ENCODE measurements at places on chromosomes 3 and 15.

DNA sequence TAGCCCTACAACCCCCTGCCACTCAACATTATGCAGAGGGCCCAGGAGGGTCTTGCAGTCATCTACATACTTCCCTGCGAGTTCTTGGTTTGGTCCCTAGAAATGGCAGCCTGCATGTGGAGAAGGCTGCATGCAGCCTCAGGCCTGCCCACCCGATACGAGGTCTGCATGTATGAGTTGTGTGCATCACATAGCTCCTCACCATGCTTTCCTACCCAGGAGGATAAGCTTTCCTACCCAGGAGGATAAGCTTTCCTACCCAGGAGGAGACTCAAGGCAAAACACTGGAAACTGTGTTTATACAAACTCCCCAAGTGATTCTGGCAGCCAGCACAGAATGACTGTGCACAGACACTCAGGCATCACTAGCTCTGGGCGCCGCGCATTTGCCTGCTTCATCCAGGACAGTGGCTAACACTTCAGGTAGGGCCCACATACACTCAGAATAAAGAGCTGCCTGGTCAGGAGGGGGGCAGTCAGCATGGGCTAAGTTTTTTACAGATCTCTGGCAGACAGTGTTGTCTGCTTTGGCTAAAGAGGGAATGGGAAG is 187.7 kb downstream of the THSD4 start:
- no peak for DNase-seq

DNA sequence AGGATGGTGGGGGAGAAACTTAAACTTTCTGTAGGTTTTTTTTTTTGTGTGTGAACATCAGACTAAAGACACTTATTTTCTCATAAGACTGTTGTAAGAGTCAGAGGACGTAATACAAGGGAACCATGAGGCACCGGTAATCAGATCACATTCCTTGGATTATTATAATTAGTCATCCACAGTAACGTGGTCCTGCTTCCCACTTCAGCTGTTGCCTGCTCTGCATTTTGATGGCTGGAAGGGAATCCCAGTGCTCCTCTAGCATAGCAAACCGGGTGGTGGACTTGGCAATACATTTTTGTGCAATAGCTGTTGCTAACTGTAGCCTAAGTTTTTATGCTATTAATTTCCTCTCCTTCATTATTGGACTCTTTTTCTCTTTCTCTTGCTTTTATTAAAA is 294.8 kb downstream of the NR2F2 start:
- no peak for DNase-seq

GRCh38 chr15:78361771-78362506 is 21.8 kb downstream of the CRABP1 start:
- DNase-seq, result no peak

GRCh38 chr3:190863119-190863465 is 598 bp upstream of the GMNC start:
- no peak for DNase-seq

DNA sequence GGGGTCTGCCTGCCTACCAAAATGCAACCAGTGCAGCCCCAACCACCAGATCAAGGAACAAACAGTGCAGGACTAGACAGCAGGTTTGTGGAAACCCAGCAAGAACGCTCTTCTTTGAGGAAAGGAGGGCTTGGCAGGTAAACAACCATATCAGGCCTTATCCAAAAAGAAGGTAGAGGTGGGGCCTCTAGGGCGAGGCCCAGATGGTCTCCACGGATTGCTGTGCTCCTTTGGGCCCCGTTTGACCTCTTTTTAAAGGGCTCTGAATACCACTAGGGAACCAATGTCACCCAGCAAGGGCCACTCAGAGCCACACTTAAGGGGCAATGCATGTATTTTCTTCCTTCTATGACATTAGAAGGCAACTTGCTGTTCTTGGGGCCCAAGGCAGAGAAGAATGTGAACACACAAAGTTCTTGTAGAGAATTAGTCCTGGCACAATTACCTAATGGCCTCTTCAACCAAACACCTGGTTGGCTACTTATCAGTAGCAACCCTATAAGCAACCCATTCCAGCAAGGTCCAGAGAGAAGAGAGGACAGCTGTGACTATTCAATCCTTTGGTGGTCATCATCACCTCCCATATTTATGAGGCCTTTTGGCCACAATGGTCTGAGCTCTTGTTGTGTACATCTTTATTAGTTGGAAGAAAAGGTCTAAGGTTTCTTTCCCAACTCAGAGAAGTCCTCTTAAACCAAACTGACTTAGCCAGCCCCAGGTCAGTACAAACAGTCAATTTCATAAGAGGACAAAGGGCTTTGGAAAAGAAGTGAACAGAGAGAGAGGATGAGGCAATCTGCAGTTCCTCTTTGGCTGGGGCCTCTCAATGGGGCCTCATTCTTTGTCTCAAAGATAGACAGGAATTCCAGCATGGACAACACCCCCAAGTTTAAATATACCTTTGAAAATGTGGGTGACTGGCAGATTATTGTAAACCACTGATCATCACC is 36.0 kb downstream of the FOXP1 start:
- DNase-seq, result peak; percentile 29

- no peak for DNase-seq
These were observed 366.0 kb upstream of the TBL1XR1 start for GRCh38 chr3:177563243-177563780.

GRCh38 chr15:60798821-60799220 is 319.9 kb upstream of the ICE2 start:
- DNase-seq, result no peak
